ENCODE measurements at places on chromosomes 11 and 22.
A peak's percentile ranks its signal among the peaks of the same experiment; 100 is the strongest.

GRCh38 chr11:45423475-45424120 is 137.5 kb upstream of the SYT13 start:
- DNase-seq = no peak

GRCh38 chr22:46061501-46062231 is 84.7 kb upstream of the WNT7B start:
- no peak for DNase-seq

- DNase-seq = no peak
Measured at GRCh38 chr11:36274414-36274813, 14.8 kb downstream of the COMMD9 start.

GRCh38 chr11:35237860-35238715 is 99.1 kb downstream of the CD44 start:
- DNase-seq = peak; percentile 88

DNA sequence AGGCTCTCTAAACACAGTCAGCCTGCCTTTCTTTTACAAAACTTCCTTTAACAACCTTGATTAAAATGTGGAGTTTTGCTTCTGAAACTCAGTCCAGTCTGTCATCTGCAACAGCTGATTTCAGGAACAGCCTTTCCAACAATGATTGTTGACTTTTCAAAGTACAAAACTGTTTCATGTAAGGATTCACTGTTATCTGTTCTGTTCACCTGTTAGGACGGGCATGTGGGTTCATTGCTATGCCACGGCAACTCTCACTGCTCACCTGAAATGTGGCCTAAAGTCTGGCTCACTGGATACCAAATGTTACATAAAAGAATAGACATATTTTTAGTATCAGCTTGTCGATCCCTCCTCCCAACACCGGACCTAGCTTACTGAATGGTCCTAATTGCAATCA is 242.8 kb downstream of the LUZP2 start:
- DNase-seq = no peak

GRCh38 chr22:36385491-36386350 is 2.0 kb downstream of the MYH9 start:
- peak; percentile 77 for DNase-seq

DNA sequence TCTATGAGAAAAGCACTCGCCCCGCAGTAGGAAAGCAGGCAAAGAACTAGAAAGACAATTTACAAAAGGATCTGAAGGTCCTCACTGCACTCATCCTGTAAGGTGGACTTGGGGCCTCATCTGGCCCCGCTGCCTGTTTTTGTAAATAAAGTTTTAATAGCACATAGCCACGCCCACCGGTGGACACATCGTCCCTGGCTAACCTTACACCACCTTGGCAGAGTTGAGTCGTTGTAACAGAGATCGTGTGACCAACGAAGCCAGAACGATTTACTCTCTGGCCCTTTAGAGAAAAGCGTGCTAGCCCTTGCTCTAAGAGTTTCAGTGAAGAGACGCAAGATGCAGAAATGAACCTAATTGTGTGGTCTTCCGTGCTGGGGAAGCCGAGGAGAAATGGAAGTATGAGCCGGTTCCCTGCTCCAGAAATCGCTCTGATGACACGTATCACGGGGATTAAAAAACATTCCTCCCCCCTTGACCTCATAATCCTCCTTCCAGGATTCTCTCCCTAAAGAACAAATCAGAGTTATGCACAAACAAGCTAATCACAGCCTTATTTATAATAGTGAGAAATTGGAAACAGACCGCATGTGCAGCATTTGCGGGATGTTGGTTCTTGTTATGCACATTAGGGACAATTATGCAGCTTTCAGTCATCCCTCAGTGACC is 80.1 kb downstream of the CDKN1C start:
- DNase-seq = no peak

DNA sequence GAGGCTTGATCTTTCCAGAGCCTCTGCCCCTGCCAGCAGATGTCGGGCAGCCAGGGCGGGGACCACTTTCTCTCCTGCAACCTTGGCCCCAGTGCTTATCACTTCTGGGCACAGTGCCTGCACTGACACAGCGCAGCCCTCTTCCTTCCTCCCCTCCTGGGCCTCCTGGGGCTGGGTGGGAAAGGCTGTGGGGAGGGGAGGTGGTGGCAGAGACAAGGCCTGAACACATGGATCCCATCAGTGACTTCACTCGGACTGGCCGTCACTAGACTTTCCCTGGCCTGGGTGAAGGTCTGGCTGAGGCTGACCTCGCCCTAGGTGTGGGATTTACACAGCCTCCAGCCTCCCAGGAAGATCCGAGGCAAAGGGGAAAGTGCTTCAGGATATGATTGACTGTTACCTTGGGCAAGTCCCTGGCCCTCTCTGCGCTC is 68.1 kb downstream of the LRRC32 start:
- DNase-seq = no peak

DNA sequence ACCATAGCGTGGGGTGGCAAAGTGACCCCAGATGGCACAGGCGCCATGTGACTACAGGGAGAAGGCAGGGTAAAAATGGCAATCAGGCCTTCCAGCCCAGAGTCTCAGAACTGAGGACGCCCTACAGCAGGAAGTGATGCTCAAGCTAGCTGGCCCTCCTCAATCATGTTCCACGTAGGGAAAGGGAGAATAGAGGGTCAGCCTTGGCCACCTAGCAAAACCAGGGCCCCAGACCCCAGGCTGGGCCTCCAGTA is 978 bp upstream of the ANKRD13D start:
- DNase-seq = no peak

DNA sequence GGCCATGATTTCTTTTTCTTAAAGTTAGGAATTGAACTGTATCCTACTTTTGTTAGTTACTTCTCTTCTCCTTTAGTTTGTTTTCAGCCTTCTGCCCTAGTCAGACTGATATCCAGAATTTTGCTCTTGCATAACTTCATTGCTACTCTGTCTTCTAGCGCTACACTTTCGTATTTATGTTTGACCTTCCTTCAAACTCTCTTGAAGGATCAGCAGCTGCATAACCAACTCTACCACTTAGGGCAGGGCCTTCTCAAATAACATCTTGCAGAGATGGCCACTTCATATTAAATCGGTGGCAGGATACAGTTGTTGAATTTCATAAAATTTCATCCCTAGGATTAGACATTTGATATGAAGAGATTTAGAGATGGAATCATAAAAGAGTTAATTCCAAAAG is 43.9 kb downstream of the KDM2A start:
- no peak for DNase-seq

DNA sequence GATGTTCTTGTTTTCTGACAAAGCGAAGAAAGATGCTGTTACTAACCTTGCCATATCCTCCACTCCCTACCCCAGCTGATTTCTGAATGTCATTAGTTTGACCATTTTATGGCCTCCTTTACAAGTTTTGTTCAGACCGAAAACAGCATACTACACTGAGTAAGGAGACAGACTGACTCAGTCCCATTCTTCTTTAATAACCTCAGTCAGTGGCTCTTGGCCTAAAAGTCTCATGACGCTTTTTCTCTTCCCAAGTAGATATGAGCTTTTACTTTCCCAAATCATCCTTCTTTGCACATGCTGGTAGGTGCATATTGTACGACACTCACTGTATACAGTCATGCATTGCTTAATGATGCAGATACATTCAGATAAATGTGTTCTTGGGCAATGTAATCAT is 8.0 kb upstream of the FIBIN start:
- no peak for DNase-seq

DNA sequence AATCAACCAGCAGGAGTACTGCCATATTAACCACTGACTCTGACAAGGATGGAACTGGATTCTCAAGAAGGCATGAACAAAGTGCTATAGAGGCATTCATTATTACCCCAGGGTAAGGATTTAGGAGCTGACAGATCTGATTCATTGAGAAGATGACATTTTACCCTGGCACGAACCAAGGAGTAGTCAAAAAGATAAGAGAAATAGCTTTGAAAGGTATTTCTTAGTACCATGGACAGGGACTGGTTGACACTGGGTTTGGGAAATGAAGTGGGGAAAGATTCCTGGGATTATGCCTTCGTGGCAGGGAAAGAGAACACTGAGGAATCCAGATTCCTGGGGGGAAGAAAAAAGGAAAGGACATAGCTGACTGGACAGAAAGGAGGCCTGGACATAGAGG is 5.1 kb upstream of the SAAL1 start:
- no peak for DNase-seq

GRCh38 chr11:117180661-117181585 is 2.4 kb downstream of the SIDT2 start:
- DNase-seq = peak; percentile 88

DNA sequence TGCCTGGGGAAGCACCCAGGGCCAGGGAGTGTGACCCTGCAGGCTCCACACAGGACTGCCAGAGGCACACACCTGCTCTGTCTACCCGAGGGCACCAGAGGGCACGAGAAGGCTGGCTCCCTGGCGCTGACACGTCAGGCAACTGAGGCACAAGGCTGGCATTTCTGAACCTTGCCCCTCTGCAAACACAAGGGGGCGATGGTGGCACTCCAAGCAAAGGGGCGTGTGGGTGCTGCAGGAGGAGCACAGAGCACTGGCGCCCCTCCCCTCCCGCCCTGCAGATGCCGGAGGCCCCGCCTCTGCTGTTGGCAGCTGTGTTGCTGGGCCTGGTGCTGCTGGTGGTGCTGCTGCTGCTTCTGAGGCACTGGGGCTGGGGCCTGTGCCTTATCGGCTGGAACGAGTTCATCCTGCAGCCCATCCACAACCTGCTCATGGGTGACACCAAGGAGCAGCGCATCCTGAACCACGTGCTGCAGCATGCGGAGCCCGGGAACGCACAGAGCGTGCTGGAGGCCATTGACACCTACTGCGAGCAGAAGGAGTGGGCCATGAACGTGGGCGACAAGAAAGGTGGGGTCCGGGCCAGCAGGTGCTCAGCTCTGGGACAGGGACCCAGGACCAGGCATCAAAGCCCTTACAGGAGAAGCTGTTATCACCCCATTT is 20.8 kb upstream of the TXNRD2 start:
- peak; percentile 85 for DNase-seq

Data from activated CD4-positive, alpha-beta T cell treated with anti-CD3 and anti-CD28 coated beads, Interleukin-2, amount 10 ng/mL, durations not matched to agents 24 days and 14 days (primary cell).